ENCODE measurements at places on chromosomes 7 and 10.
A peak's percentile ranks its signal among the peaks of the same experiment; 100 is the strongest.

DNA sequence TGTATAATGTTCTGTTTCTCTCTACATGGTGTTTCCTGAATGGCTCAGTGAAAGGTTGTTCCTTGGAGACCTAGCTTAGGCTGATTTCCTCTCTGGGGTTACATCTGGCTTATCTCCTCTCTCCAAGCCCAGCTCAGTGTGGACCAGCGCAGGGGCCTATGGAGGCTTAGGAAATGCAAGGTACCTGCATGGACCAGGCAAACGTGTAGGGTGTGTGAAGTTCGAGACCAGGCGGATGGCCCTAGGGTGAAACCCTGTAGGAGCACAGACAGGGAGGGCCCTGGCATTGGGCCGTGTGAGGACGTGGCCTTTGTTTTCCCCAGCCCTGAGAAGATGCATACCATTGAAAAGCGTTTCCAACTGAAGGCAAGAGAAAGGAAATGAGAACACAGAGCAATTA is 59.0 kb downstream of the DOCK1 start:
- DNase-seq = no peak

DNA sequence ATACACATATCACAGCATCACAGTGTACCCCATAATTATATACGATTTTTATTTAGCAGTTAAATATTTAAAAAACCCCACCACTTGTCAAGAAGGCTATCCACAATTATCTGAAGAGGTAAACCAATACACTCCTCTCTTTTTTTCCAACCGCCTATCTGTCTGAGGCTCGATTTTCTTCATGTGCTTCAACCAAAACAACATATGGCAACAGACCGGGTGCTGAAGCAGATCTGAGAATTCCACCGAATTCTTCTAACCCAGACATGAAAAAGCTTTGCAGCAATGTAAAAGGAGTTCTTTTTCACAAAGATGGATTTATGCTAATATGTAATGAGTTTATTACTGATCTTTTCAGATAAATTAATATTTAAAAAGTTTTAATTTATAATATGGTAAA is 132.4 kb upstream of the RHEB start:
- DNase-seq = no peak

DNA sequence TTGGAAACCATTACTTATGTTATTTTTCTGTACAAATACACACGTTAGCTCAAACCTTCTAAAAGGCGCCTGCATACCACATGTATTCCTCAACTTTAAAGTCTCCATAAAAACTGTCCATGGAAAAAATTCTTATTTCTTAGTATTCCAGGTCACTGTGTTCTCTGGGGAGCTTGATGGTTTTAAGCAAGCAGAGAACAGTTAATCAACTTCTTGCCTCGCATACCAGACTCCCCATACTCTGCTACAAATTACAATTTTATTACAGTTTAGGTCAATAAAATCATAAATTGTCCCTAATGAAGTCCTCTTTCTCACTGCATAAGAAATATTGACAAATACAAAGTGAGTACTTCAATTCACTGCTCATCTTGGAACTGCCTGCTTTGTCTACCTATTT is 77.0 kb upstream of the GPR22 start:
- DNase-seq = no peak

DNA sequence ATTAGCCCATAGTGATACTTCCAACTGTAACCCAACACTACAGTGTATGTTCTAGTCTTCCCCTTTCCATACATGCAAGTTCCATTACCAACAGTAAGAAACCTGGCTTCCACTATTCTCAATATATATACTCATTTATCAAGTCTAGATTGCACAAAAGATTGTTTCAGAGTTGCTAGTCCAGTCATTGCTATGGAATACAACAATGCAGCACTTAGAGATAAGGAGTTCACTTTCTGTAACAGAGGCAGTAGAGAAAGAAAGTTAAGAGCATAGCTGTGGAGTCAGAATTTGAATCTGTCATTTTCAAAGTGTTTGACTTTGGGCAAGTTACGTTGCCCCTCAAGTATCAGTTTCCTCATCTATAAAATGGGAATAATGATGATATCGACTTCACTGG is 90.1 kb downstream of the RTKN2 start:
- DNase-seq = no peak

DNA sequence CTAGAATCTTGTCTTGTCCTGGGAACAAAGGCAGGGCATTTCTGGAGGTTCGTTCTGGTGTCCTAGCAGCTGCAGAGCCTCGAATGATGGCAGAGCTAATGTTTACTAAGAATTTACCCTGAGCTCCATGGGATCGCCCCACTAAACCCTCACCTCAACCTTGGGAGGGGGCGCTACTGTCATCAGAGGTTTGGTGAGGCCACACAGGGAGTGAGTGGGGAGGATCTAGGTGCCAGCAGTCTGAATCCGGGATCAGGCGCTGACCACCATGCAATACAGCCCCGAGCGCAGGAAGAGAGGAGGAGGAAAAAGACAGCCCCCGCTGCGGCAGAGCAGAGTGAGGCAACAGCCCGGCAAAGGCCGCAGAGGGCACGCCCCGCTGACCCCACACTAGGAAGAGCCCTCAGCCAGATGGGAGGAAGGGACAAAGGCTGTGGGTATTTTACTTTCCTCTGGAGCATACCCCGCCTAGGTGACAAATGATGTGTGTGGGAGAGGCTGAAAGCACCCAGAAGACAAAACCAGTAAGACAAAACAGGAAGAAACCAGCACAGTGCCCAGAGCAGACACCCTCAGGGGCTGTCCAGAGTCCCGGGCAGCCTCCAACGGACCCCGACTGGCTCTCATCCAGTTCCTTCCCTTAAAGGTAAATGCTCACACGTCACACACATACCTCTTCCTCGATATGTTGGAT is 103.5 kb downstream of the FAM53B start:
- no peak for DNase-seq

GRCh38 chr7:89623018-89623672 is 531.1 kb upstream of the STEAP1 start:
- no peak for DNase-seq

DNA sequence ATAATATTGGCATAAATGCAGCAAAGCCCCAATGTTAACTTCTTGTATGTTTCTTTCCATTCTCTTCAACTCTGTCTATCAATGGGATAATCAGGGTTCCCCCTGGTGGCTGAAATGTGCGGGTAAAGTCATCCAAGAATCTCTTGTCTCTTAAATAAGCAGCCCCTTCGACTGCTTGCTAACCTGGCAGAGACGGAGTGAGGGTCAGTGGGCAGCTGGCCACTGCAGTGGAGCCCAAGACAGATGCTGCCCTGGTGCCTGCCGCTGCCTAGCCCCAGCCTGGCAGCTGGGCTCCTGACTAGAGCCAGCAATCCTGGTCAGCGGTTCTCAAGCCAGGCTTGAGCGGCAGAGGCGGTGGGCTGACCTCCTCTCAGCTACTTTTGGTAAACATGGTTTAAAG is 248.9 kb downstream of the COBL start:
- DNase-seq = peak; percentile 21

DNA sequence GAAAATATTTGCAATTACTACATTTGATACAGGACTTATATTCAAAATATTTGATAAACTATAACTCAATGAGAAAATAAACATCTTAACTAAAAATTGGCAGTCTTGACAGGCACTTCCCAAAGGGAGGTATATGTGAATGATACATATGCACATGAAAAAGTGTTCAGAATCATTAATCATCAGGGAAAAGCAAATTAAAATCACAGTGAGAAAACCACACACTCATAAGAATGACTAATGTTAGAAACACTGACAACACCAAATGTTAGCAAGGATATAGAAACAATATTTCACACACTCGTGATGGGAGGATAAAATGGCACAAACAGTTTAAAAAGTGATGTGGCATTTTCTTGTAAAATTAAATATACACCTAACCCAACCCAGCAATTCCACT is 4.1 kb upstream of the VPS26A start:
- no peak for DNase-seq

DNA sequence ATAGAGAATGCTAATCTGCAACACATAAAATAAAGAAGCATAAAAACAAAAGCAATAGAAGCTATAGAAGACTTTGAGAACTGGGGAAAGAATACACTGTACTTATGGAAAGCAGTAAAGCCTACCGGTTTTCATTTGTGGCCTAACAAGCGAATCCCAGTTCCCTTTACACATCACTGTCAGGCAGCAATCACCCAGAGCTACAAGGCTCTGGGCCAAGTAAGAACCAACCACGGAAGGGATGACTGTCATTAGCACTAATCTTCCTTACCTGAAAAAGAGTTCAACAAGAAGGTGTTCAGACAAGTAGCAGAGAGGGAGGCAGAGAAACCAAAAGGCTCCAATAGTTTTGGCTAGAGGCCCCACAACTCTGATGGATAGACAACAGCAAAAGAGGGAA is 15.0 kb downstream of the CCDC6 start:
- no peak for DNase-seq

- no peak for DNase-seq
Measured at GRCh38 chr7:72781631-72782030, 46.4 kb downstream of the TYW1B start.

DNA sequence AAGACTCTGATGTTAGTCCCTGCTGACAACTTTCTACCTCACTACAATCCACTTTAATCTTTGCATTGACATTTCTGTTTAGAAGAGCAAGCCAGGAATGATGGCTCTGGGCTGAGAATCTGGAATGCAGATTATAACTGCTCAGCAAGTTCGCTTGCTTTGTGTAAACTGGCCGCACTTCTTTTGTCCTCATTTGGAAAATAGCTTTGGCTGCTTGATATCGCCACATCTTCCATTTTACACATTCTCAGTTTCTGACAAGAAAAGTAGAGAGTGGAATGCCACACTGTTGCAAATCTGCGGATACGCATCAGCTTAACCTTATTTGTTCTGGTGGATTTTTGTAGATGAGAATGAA is 429.8 kb downstream of the KCNMA1 start:
- no peak for DNase-seq

DNA sequence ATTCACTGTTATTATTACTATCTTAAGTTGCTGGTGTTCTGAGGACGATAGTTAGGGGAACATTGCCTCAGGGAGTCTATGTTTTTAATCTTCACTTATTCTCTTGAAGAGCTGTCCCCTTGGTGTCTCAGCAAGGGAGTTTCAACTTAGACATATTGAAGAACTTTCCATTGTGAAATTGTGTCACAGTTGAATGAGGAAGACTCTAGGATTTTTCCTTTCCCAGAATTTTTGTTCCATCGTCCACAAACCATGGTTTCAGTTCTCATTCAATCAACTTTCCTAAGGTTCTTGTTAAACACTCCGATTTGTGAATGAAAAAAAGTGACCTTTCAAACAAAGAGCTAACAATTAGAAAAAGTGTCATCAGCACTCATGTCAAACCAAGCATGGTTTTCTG is 128.3 kb downstream of the GATA3 start:
- DNase-seq = no peak

DNA sequence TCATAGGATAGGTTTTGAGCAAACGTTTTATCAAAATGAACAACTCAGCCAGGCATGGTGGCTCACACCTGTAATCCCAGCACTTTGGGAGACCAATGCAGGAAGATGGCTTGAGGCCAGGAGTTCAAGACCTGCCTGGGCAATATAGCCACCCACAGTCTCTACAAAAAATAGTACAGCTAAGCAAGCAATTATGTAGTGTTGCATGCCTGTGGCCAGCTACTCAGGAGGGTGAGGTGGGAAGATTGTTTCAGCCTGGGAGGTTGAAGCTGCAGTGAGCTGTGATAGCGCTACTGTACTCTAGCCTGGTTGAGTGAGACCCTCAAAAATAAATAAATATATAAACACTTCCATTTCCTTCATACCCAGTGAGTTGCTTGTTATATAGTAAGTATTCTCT is 67.1 kb downstream of the LSMEM1 start:
- no peak for DNase-seq

GRCh38 chr10:8130973-8131911 is 76.8 kb downstream of the GATA3 start:
- DNase-seq = no peak

DNA sequence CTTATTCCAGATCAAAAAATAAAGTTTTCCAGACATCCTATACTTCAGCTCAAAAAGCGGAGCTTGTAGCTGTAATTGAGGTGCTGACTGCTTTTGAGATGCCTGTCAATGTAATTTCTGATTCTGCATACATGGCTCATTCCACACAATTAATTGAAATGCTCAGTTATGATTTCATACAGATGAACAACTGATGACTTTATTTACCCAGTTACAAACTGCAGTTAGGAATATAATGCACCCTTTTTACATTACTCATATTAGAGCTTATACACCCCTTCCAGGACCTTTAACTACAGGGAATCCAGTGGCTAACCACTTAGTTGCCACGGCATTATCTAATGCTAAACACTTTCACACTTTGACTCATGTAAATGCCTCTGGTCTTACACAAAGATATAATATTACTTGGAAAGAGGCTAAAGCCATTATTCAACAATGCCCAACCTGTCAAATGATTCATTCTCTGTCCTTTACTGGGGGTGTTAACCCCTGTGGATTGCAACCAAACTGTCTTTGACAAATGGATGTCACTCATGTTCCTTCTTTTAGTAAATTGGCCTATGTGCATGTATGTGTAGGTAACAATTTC is 147.3 kb downstream of the ZNF33B start:
- no peak for DNase-seq

DNA sequence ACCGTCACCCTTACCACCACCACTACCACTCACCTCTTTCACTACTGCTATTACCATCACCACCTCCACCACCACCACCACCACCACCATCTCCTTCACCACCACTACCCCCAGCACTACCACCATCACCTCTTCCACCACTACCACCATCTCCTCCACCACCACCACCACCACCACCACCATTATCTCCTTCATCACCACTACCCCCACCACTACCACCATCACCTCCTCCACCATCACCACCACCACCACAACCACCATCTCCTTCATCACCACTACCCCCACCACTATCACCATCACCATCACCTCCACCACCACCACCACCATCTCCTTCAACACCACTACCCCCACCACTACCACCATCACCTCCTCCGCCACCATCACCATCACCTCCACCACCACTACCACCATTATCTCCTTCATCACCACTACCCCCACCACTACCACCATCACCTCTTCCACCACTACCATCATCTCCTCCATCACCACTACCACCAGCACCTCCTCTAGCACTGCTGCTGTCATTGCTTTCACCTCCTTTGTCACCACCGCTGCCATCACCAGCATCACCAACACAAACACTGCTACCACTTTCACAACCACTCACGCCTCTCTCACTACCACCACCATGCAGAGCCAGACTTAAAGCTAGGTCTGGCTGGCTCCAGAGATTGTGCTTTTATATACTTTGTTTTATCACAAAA is 109.3 kb downstream of the ICA1 start:
- no peak for DNase-seq

- DNase-seq = no peak
Measured at GRCh38 chr10:88802523-88803285, at the start of gene LIPM. Gene LIPM (plus strand): TSS chr10:88802730. CDS start chr10:88802897, 167 bp downstream.

DNA sequence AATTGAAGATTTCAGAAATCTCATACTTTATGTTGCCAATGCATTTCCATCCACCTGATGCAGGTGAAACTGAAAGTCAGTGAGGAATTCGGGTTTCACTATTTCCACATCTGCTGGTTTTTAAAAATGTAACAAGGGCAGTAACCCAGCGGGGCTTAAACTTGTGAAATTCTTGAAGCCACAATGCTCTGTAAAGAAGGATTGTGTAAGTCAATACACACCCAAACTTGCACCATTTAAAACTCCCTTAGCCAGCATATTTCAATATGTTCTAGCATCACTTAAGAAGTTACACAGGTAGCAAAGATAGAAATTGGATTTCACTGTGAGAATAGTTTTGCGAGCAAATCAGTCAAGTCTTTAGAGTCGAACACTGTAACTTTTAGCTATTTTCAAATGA is 386.1 kb downstream of the PLXDC2 start:
- DNase-seq = no peak

- DNase-seq = no peak
Measured at GRCh38 chr10:11913079-11913641, 90.0 kb downstream of the PROSER2 start.

Data from stimulated activated CD4-positive, alpha-beta T cell treated with anti-CD3 and anti-CD28 coated beads, Interleukin-1b, Interleukin-23, amount 100 ng/mL, for 1 hour (primary cell).